ENCODE measurements at places on chromosomes 6 and 20.

GRCh38 chr6:134853111-134854055 lies 96.5 kb downstream of the ALDH8A1 start:
- DNase-seq, result peak; percentile 70

- DNase-seq, result no peak
These were observed 360.8 kb upstream of the ARID1B start for GRCh38 chr6:156416391-156416790.

GRCh38 chr6:105562027-105562426 lies 159.1 kb upstream of the PREP start:
- DNase-seq, result no peak

DNA sequence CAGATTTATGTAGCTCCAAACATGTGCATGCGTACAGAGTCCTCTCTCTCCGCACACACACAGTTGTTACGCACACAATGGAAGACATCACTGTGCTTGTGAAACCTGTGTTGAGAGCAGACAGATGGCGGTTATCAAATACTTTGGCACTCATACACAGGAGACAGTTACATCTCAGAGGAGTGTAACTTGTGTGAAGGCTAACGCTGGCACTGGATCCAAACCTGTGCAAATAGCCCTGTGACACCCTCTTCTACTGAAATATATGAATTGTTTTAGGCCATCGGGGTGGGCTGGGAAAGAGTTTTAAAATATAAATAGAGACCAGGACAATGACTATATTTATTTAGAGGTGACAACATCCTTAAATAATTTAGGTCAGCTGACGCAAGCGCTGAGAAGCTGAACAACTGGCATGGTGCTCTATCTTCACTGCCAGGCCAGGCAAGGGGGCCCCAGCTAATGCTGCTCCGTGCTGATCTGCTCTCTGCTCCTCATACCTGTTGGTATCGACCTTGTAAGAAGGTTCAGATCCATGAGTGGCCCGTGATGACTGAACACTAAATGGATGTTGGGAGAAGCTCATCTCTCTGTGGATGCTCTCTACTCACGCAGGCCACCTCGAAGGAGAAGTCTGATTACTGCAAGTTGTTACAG lies 69.4 kb downstream of the FOXC1 start:
- DNase-seq, result no peak

DNA sequence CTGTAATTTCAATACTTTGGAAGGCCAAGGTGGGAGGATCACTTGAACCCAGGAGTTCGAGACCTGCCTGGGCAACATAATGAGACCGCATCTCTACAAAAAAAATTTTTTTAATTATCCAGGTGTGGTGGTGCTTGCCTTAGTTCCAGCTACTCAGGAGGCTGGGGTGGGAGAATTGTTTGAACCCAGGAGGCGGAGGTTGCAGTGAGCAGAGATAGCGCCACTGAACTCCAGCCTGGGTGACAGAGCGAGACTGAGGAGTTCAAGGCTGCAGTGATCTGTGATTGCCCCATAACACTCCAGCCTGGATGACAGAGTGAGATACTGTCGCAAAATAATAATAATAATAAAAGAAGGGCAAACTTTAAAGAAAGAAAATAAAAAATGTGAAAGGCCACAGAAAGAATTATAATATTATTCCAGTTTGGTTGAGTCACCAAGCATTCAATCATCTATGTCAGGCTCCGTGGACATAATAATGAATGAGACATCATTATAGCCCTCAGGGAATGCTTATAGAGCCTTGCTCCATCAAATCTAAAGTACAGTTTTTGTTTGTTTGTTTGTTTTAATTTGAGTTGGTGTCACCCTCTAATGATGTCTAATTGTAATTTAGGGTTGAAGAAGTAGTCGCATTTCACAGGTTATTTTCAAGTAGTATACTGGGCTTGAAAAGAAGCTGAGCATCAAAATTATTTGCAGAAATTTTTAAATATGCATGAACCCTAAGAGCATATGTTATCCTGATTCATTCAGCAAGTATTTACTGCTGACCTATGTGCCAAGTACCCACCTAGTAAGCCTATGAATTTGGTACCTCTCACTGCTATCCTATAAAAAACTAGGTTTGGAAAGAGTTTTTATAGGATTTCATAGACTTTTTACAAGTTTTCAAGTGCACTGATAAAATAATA lies 15.1 kb downstream of the GLYATL3 start:
- no peak for DNase-seq

DNA sequence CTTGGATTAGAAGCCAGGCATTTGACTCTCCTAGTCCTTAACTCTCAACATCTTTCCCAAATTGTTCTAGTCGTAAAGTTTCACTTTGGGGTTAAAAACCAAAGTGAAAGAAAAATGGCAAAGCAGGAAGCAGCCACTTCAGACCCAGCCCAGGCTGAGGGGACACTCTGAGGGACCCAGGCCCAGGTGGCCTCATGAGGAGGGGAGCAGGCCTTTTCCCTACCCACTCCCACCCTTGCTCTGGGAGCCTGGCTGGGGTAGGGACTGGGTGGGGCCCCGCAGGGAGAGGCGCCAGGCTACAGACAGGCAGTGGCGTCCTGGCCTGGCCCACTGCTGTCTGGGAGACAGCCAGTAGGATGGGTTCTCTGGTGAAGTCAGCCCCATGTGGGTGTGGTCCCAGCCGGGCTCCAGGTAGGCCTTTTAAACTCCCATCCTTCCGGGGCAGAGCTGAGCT lies 68.7 kb upstream of the MYL9 start:
- no peak for DNase-seq

DNA sequence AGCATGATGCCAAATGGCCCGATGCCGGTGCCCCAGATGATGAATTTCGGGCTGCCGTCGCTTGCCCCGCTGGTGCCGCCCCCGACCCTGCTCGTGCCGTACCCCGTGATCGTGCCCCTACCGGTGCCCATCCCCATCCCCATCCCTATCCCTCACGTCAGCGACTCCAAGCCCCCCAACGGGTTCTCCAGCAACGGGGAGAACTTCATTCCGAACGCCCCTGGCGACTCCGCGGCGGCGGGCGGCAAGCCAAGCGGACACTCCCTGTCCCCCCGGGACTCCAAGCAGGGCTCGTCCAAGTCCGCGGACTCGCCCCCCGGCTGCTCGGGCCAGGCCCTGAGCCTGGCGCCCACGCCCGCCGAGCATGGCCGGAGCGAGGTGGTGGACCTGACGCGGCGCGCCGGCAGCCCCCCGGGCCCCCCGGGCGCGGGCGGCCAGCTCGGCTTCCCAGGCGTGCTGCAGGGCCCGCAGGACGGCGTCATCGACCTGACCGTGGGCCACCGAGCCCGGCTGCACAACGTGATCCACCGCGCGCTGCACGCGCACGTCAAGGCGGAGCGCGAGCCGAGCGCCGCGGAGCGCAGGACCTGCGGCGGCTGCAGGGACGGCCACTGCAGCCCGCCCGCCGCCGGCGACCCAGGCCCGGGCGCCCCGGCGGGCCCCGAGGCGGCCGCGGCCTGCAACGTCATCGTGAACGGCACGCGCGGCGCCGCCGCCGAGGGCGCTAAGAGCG lies 144.6 kb downstream of the SOBP start:
- no peak for DNase-seq

- no peak for DNase-seq
These were observed 273.0 kb upstream of the STXBP5 start for GRCh38 chr6:146931214-146931613.

GRCh38 chr6:68559716-68560115 lies 75.4 kb upstream of the ADGRB3 start:
- DNase-seq, result no peak

- no peak for DNase-seq
These were observed 56.4 kb downstream of the ADTRP start for GRCh38 chr6:11722220-11722619.
